ENCODE measurements at places on chromosomes 2 and 18.

GRCh38 chr2:155099784-155100183 lies 401.3 kb downstream of the KCNJ3 start:
- no peak for DNase-seq

GRCh38 chr2:132475615-132476014 lies 59.0 kb downstream of the GPR39 start:
- DNase-seq = no peak

DNA sequence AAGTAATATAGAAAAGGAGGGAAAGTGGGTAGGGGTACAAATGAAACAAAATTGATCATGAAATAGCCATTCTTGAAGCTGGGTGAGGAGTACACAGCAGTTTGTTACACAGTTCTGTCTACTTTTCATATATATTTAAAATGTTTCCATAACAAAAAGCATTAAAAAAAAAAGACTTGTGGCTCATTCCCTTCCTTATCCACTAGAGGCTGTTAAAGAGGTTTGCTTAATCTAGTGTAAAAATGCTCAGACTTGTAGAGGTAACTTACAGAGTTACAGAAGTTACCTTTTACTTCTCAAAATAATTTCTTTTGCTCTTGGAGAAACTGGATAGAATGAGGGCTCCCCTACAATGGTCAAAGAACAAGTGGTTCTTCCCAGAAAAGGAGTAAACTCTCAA lies 8.1 kb upstream of the WIPF1 start:
- DNase-seq = no peak

DNA sequence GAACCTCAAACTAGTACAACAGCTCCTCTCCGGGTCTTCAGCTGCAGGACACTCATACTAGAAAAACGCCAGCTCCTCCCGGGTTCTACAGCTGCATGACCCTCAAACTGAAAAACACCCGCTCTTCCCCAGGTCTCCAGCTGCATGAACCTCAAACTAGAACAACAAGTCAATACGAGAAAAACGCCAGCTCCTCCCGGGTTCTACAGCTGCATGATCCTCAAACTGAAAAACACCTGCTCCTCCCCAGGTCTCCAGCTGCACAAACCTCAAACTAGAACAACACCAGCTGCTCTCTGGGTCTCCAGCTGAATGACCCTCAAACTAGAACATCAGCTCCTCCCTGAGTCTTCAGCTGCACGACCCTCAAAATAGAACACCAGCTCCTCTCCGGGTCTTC lies 315.0 kb upstream of the TFPI start:
- no peak for DNase-seq

- no peak for DNase-seq
These were observed 105.4 kb downstream of the POLR1A start for GRCh38 chr2:86000131-86000937.

- no peak for DNase-seq
These were observed at the start of gene IL1RL2 for GRCh38 chr2:102186791-102187495. TSS of gene IL1RL2 (plus strand) at chr2:102187023. CDS start at chr2:102187868, 845 bp downstream.

- peak; percentile 27 for DNase-seq
These were observed 137.6 kb upstream of the ID2 start for GRCh38 chr2:8544171-8544785.

DNA sequence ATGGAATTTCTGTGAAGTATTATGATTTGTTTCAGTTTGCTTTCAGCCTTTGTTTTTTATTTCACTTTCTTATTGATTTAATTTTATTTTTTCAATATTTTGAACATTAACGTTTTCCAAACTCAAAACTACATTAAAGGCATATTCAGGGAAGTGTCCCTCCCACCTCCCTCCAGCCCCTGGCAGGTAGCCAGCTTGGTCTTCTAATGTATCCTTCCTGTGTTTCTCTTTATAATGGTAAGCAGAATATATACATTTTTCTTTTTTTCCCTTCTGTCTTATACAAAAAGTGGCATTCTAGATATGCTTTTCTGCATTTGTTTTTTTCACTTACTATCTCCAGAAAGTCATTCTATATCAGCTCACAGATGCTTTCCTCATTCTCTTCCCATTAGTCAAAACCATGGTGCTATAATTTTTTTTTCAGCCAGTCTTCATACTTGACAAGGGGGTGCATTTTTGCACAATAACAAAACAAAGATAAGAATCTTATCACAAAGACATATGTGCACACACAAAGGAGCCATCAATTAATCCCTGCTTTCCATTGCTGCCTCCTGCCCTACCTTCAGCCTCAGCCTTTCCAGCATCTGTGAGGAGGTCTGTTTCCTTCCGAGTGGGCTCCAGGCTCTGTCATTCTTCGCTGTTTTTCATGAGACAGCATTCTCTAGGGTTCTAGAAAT lies 33.7 kb upstream of the TMEM177 start:
- no peak for DNase-seq

GRCh38 chr18:56479841-56480240 lies 158.6 kb downstream of the TXNL1 start:
- no peak for DNase-seq

- DNase-seq = no peak
These were observed 300.4 kb downstream of the KCNS3 start for GRCh38 chr2:18178736-18179349.

GRCh38 chr2:203022751-203023150 lies 8.1 kb downstream of the NBEAL1 start:
- no peak for DNase-seq

DNA sequence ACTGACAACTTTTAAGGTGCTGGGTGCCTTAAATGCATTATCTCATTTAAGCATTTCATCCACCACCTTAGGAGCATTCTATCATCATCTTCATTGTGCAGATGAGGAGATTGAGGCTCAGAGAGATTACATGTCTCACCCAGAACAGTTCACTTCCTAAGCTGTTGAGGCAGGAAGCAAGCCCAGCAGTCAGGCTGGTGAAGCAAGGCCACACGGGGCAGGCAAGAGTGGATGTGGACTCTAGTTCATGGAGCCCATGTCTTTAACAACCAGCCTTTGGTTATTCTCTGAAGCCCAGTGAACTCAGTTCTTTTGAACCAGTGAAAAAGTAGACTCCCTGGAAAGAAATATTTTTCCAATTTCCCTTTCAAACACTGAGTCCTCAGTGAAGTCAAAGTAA lies 294.8 kb upstream of the MGAT5 start:
- DNase-seq = no peak

DNA sequence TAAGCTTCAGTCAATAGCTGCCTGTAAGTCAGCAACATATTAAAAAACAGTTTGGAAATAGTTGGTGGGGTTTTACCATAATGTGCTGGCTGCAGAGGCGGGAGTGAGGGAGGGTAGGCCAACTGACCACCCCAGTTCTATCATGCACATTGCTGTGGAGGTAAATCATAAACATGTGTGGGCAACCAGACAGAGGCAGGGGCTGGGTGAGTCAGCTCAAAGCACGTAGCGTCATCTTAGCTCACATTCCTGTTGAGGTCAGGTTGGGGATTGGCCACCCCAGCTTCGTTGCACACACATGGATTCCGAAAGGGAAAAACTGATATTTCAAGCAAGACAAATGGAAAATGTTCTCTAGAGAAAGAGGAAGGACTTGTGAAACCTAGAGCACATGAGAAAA lies 19.5 kb downstream of the GPR45 start:
- no peak for DNase-seq

DNA sequence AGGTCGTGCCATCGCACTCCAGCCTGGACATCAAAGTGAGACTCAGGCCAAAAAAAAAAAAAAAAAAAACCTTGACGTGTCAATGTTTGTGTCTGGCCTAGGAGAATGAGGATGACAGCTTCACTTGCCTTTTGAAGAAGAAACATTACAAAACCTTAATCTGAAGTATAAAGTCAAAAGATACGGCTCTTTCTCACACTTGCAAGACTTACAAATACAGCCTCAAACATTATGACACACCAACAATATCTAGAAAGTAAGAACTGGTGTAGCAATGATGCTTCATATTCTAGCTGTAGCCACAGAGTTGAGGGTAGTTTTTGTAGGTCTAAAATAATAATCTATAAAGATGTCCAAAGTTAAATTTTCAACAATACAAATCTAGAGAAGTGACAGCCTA lies 25.5 kb downstream of the MPPE1 start:
- no peak for DNase-seq

GRCh38 chr2:138298120-138298814 lies 203.3 kb upstream of the SPOPL start:
- no peak for DNase-seq

DNA sequence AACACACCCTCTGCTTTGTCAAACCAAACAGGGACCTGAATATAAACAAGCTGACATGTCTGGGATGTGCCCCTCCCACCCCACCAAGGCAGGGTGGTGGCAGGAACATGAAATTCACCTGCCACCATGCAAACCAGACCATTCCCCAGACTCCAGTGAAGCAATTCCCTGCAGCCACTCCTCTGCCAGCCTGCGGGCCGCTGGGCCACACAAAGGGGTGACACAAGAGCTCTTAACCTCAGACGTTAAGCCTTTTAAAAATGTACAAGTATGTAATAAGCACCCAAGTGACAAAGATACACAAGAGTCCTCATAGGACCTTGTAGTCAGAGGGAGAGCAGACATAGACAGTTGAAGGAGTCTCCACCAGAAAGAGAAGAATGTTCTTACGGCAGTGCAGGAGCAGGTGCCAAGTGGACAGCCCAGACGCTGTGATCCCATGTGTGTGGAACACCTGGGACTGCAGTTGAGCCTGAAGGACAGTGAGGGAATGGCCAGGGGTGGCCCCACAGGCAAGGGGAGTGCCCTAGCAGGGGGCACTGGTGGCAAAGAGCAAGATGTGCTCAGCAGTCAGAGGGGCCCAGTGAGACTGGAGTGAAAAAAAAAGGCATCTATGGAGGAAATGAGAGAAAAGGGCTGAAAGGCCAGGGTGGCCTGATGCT lies 36.9 kb downstream of the CRACDL start:
- DNase-seq = no peak

- DNase-seq = no peak
These were observed 303.7 kb downstream of the SS18 start for GRCh38 chr18:25786758-25787157.

GRCh38 chr2:26614216-26615138 lies 26.7 kb downstream of the CIB4 start:
- DNase-seq = no peak

- DNase-seq = no peak
These were observed 25.0 kb downstream of the REL start for GRCh38 chr2:60906395-60906794.

DNA sequence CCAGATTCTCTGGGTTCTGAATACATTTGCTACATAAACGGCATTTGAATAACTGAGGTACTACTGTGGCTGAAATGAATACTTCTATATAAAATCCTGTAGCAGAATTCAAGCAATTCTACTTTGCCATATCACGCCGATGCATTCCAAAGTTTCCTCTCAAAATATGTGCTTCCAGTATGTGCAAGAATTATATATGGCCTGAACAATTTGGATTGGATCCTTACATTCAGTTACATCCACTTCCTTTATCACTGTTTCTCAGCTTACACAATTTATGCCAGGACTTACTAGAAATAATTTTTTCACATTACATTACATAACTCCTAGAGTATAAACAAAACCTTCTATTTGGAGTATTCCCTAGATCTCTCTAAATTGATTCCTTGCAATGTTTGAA lies 46.3 kb upstream of the STAT4 start:
- DNase-seq = no peak

Data from NK-92 treated with Interleukin-12 subunit alpha and Interleukin-12 subunit beta, amount 100 ng/mL, for 24 hours (cell line).